NCI-H1417 treated with DMSO at 0.1 percent for 48 hours (cell line): ENCODE measurements at places on chromosomes 12 and 14.

- DNase-seq, result no peak
Measured at GRCh38 chr12:124780752-124781685, 82.6 kb downstream of the SCARB1 start.

DNA sequence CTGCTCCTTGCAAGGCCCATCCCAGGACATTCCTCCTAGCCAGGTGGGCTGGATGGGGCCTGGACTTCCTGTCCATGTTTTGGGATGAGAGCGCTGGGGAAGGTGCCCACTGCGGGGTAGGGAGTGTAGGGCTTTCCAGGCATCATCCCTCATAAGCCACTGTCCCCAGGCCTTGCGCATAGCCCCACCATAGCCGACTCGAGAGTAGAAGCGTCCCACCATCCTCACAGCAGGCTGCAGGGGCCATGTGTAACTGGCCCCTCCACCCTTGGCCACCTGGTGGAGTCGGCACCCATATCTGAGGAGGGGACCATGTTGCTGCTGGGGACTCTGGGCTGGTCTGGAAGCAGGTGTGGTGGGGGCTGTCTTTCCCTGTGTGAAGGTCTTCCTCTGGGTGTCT is 30.5 kb downstream of the SH2B3 start:
- DNase-seq, result no peak

DNA sequence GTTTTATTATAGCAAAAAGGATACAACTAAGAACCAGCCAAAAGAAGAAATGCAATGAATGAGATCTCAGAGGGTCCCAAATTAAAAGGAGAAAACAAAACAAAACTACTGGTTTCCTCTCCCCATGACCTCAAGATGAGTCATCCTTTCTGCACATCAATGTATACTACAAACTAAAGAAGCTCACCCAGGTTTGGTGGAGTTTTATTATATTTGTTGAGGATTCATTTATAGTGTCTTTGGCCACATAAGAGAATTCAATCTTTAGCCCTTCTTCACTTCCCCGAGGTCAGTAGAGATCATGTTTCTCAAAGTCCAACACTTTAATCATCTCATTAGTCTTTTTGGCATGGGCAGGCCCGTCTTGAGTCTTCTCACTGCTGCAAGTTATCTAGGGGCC is 210.6 kb downstream of the SLC6A15 start:
- no peak for DNase-seq

DNA sequence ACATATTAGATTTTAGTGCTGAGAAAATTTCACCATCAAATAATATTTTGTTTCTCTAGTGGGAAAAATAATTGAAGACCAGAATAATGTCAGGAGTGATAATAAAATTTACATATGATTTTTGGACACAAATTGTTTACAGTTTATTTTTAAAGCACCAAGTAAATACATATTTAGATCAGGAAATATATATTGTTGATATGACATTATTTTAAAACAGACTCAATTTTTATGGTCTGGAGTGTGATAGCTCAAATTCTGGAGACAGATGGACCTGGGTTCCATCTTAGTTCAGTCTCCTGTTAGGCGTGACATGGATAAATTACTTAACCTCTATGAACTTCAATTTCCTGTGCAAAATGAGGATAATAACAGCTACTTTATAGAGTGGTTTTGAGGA is 135.4 kb downstream of the TPH2 start:
- DNase-seq, result no peak

DNA sequence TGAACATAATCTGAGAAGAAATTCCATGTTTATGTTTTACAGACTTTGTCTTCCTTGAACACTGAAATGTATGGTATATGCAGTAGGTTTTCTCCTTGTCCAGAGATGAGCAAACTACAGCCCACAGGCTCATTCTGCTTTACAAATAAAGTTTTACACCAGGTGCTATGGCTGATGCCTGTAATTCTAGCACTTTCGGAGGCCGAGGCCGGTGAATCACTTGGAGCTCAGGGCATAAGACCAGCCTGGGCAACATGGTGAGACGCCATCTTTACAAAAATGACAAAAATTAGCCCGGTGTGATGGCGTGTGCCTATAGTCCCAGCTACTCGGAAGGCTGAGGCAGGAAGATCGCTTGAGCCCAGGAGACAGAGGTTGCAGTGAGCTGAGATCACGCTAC is 64.7 kb downstream of the LRP6 start:
- no peak for DNase-seq

- no peak for DNase-seq
Measured at GRCh38 chr12:33596061-33596460, 156.4 kb upstream of the SYT10 start.

- no peak for DNase-seq
Measured at GRCh38 chr14:32934881-32935633, 3.6 kb upstream of the NPAS3 start.

- DNase-seq, result no peak
Measured at GRCh38 chr14:104221636-104222369, 83.4 kb downstream of the KIF26A start.

GRCh38 chr14:99817331-99817730 is 24.1 kb downstream of the EML1 start:
- no peak for DNase-seq

DNA sequence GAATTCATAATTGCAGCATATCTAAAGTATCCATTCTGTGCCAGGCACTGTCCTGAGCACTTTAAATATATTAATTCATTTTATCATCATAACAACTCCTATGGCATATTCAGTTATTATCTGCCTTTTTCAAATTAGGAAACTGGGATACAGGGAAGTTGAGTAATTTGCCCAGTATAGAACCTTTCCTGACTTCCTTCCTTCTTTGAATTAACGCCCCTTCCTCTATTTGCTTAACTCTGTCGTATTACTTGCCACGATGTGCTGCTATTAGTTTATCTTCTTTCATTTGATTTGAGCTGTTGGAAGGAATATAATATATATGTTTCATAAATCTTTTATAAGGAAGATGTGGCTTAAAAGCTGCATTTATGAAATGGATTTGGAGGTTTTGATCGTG is 25.4 kb upstream of the FAM177A1 start:
- DNase-seq, result no peak

DNA sequence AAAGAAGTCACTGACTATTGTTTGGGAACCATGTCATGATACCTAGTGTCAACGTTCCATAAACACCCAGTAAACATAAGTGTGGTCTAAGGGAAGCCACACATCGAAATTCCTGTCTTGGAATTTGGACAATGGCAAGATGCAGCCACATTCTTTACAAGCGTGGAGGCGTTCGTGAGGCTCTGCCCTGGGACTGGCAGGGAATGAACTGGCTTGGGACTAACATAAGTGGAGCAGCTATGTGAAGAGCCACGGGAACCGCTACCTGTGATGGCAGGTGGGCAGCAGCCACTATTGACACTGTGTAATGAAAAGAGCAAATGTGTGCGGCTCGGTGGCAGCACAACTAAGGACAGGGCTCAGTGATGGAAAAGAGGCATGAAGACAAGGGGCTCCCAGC is 10.0 kb upstream of the NRIP2 start:
- no peak for DNase-seq

- no peak for DNase-seq
Measured at GRCh38 chr12:64006211-64006825, 161.8 kb downstream of the SRGAP1 start.

DNA sequence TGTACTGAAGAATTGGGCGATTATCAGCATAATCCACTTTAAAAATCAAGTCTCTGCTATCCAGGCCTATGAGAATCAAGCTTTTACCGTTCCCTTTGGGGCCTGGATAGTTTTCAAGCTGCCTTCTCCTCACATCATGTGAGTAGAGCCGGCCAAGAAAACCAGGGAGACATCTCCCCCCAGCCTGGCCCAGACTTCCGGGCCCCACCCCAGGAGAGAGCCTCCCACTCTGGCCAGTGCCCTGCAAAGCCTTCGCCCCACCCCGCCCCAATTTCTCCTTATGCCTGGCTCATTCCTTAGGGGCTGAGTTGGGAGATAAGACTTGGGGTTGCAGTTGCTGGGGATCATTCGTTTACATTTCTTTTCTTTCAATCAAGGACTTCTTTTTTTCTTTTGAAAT is 1.4 kb upstream of the TMEM132C start:
- DNase-seq, result no peak

DNA sequence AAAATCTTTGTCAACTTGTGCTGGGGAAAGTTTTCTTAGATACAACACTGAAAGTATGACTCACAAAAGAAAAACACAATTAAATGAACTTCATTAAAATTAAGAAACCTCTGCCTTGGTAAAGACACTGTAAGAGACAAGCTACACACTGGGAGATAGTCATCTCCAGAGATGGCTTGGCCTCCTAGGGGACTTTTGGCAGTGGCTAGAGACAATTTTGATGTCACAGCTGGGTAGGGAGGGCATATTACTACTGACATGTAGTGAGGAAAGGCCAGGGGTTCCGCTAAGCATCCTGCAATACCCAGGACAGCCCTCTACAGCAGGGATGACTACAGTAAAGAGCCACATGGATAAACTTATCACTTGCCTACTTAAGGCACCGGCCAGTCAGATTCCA is 8.7 kb upstream of the RNASE4 start:
- DNase-seq, result no peak

DNA sequence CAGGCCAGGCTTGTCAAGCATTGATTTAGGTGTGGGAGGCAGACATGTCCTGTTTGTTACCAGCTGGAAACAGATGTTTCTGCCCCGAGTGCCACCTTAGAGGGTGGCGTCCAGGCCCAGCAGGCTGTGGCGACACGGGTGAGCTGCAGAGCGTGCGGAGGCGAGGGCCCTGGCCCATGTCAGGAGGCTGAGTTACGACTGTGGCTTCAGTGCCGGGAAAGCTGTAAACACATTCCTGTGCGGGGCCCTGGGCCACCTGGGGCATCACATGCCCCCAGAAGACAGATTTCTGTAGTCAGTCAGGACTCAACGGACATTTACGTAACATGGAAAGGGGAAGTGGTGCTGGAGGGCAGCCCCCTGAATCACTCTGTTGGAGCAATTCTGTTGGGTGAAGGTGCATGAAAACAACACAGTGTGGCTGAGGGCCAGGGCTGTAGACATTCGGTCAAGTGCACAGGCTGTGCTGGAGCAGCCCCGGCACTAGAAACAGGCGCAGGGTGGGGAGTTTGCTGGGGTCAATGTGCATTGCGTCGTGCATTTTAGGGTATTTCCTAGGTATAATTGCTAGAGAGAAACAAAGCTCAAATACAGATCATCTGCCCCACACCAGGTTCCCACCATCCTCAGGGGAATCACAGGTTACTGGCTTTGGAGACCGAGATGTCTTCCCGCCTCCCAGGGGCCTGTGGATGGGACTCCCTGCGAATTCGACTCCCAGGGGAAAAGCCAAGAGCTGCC is 291.8 kb downstream of the TMEM121 start:
- DNase-seq, result no peak

- no peak for DNase-seq
Measured at GRCh38 chr12:21894792-21895595, 46.2 kb downstream of the ABCC9 start.
